Stimulated activated CD8-positive, alpha-beta memory T cell treated with anti-CD3 and anti-CD28 coated beads, Interleukin-12 subunit alpha, Interleukin-12 subunit beta, amount 100 ng/mL, for 1 hour (primary cell): ENCODE measurements at places on chromosomes 4 and X.

GRCh38 chr4:40881096-40881495 lies 131.3 kb downstream of the NSUN7 start:
- no peak for DNase-seq

- DNase-seq = no peak
Measured at GRCh38 chr4:92381616-92382015, 77.8 kb downstream of the GRID2 start.

- peak; percentile 71 for DNase-seq
Measured at GRCh38 chr4:26320538-26321372, at the start of gene RBPJ. Gene RBPJ (plus strand): TSS chr4:26321014. CDS start chr4:26321029, 15 bp downstream.

DNA sequence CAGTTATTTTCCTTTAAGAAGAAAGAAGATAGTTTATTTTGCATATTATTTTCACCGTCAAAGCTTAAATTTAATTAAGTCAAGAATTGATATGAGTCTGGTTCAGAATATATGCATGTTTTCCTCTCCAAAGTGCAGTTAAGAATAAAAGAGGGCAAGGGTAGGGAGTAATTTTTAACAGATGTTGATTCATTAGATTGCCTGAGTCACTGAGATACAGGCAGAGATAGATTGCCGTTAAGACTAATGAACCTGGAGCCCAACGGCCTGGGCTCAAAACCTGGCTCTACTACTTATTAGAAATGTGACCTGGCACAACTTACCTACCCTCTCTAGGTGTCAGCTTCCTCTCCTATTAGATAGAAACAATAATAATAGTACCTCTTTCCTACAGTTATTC lies 1037.4 kb upstream of the PABPC4L start:
- no peak for DNase-seq

DNA sequence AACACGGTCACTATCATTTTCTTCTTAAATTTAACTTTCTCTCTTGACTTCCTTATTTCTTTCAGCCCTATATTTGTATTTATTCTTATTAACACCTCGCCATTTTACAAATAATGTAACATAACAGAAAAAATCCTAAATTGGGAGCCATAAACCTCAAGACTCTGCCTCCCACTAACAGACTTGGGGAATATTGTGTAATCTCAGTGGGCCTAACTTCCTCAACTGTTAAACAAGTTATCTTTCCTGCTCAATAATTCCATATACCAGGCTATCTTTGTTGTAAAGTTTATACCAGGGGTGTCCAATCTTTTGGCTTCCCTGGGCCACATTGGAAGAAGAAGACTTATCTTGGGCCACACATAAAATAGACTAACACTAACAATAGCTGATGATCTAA lies 26.2 kb downstream of the PRSS12 start:
- DNase-seq = no peak

DNA sequence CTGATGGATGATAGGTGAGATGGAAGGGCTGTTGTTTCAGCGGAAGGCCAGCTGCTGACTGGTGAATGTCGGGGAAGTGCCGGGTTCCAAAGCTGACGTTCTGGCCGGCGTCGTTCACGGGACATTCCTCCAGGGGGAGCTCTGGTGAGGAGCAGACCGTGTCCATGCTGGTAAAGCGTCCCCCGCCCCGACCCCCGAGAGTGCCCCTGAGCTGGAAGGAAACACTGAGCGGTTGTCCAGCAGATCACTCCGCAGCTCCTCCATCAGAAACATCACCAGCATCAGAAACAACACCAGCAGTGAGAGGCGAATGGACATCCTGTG lies 18.6 kb upstream of the ADRA2C start:
- no peak for DNase-seq

DNA sequence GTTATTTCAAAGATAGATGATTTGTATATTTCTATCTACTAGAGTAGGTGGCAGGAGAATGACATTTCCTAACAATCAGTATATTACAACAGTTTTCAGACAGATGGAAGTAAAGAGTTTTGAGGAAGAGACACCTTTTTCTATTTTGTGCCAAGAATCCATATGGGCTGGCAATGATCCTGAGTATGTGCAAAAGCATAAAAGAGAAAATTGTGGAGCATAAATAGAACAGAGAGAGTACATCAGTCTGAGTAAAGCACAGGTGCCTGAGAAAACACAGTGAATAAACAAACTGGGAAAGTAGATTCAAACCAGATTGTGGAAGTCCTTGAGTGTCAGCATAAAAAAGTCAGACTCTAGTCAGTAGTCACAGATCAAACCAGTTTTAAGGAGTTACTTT lies 96.8 kb upstream of the WDR44 start:
- no peak for DNase-seq

- no peak for DNase-seq
Measured at GRCh38 chr4:102321260-102321995, 23.9 kb downstream of the SLC39A8 start.

DNA sequence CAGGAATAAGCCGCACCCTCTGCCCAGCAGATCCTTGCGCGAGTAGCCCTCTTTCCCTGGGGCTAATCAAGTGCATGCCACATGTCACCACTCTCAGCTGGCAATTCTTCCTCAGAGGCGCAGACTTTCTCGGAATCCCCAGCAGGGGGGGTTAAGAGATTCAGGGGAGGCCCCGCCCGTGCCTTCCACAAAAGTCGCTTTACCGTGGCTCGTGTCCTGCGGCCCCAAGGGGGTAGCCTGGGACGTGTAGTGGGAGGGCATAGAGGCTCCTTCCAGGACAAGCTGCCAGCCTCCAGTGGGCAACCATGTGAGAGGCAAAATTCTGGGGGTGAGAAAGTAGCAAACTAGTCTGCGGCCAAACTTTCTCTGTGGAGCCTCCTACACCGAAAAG lies 652 bp downstream of the SRPX start:
- no peak for DNase-seq
